Sigmoid colon (tissue), 7 donors: ENCODE measurements at places on chromosomes 3 and 15. TPM values are rescaled to one million over a fixed set of nuclear protein-coding genes. Genes with fewer than 3 reads are reported as not detected.

The WHAMM gene
- total RNA-seq = 7.6 TPM

The CCDC54 gene
- not detected for total RNA-seq

The GOLGA8S gene
- 0.55 TPM for total RNA-seq

The CHRNA3 gene
- 11.1 TPM for total RNA-seq
